ENCODE measurements at places on chromosomes 12 and 14. TPM values are rescaled to one million over a fixed set of nuclear protein-coding genes. Genes with fewer than 3 reads are reported as not detected.

The SYCP3 gene
- 0.67 TPM for total RNA-seq

The KRT74 gene
- not detected for total RNA-seq

The C1R gene
- total RNA-seq: 1.1 TPM

The TMTC1 gene
- 1.2 TPM for total RNA-seq

The SIX4 gene
- 6.9 TPM for total RNA-seq

The CORO1C gene
- total RNA-seq: 208 TPM

The ANO4 gene
- not detected for total RNA-seq

The GALNT16 gene
- total RNA-seq: 0.29 TPM

The MMP19 gene
- 0.65 TPM for total RNA-seq

The IKZF4 gene
- 0.67 TPM for total RNA-seq

The SERPINA10 gene
- not detected for total RNA-seq

The CACNA1C gene
- total RNA-seq: 0.98 TPM

The DNAI7 gene
- total RNA-seq: not detected

The CMKLR1 gene
- under 0.01 TPM for total RNA-seq
